ENCODE measurements at places on chromosomes 5 and 9. TPM values are rescaled to one million over a fixed set of nuclear protein-coding genes. Genes with fewer than 3 reads are reported as not detected.

The DMRT3 gene
- 0.42 TPM for total RNA-seq

The VCAN gene
- total RNA-seq, result 22.8 TPM

The FAM114A2 gene
- 11.4 TPM for total RNA-seq

The ISL1 gene
- total RNA-seq, result 3.3 TPM

The FOXD4L4 gene
- 0.40 TPM for total RNA-seq

The DAP gene
- 55.6 TPM for total RNA-seq

The TUSC1 gene
- total RNA-seq, result 22.3 TPM

The CDKN2A gene
- total RNA-seq, result not detected

The LVRN gene
- 1.4 TPM for total RNA-seq

The FBXO38 gene
- total RNA-seq, result 18.2 TPM

The LRRC19 gene
- total RNA-seq, result not detected

The FAM221B gene
- total RNA-seq, result not detected

The IL13 gene
- not detected for total RNA-seq

The LCN15 gene
- not detected for total RNA-seq

The PITX1 gene
- 2.4 TPM for total RNA-seq

The NMUR2 gene
- total RNA-seq, result not detected

Measured in suprapubic skin (tissue), 4 donors.